ENCODE measurements at places on chromosomes 1 and 21.
A peak's percentile ranks its signal among the peaks of the same experiment; 100 is the strongest.

DNA sequence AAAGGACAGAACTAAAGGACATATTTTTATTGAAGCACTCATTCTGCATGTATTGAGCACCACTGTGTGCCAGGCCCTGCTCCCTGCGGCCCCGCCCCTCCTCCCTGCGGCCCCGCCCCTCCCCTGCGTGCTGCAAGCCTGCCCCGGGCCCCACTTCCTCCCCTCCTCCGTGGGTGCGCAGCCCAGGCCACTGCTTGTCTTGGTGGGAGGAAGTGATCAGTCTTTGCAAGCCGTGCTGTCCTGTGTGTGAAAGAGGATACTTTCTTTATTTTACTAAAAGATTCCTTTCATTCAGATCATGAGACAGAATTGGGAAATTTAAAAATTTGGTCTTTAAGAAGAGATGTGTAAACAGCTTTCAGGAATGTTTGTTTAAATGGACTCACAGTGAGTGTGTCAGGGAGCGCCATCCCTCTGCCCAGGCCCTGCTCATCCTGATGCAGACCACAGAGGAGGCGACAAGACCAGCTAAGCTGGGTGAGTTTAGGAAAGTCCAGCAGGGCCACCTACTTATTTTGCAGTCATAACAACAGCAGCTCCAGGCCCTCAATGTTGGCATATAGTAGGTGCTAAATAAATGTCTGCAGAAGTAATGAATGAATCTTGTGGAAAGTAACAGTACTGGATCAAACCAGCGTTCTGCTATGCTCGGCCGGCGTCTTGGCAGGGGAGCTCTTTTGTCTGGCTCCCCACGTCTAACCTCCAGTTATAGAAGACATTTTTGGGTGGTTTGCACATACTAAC, 88.3 kb upstream of the SELENON start:
- DNase-seq, result no peak

GRCh38 chr1:30879940-30880677, 28.4 kb downstream of the SDC3 start:
- DNase-seq, result peak; percentile 80

GRCh38 chr1:117537291-117537920, 68.4 kb upstream of the TENT5C start:
- DNase-seq, result no peak

GRCh38 chr1:52139817-52140540, 1.9 kb upstream of the ZFYVE9 start:
- DNase-seq, result no peak

GRCh38 chr1:207985996-207986395, 75.1 kb upstream of the CD34 start:
- no peak for DNase-seq

- no peak for DNase-seq
Observed at GRCh38 chr1:82704966-82705365, 904.2 kb downstream of the ADGRL2 start.

GRCh38 chr21:38958940-38959691, 153.4 kb downstream of the ETS2 start:
- peak; percentile 3 for DNase-seq

- no peak for DNase-seq
Observed at GRCh38 chr1:239765163-239765562, 326.5 kb upstream of the FMN2 start.

- DNase-seq, result no peak
Observed at GRCh38 chr1:193102662-193103061, 2.6 kb downstream of the GLRX2 start.

DNA sequence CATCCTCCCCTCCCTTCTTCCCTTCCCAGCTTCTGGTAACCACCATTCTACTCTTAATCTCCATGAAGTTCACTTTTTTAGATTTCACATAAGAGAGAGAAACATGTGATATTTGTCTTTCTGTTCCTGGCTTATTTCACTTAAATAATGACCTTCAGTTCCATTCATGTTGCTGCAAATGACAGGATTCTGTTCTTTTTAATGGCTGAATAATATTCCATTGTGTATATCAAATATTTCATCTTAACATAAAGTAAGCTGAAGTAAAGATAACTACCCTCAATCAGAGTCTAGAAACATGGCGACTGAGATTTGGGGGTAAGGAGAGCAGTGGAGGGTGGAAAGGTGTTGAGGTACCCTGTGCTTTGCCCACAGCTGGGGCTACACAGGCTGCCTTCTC, 68.9 kb downstream of the RHOU start:
- no peak for DNase-seq

- no peak for DNase-seq
Observed at GRCh38 chr1:30185809-30186208, 537.6 kb downstream of the MATN1 start.

DNA sequence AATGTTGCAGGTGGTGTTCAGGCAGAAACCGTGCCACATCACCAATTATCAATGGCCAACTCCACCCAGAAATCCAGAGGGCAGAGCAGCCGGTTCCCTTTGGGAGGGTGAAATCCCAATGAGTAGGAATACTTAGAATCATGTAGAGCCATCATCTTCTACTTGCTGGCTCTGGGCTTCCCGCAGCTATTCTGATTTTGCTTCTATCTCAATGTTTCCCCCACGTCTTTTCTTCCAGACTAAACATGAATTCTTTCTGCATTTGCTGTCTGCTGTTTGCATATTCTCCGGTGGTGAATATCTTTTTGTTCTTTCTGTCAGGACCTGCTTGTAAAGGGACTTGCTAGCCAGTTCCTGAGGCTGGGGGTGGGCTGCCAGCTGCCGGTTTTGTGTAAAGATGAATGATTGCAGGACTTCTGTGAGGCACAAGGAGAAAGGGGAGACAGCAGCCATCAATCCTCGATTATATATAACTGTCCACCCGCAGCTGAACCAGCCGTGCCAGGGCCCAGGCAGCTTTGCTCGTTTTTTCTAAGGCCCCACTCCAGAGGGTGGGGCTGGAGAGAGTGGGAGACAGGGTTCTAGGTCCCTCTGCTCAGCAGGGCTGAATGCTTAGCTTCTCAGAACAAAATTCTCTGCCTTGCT, 33.2 kb downstream of the PRAMEF20 start:
- DNase-seq, result no peak

- no peak for DNase-seq
Observed at GRCh38 chr1:43536196-43536863, 5.6 kb downstream of the PTPRF start.

GRCh38 chr21:38806942-38807284, 1.2 kb downstream of the ETS2 start:
- DNase-seq, result no peak

DNA sequence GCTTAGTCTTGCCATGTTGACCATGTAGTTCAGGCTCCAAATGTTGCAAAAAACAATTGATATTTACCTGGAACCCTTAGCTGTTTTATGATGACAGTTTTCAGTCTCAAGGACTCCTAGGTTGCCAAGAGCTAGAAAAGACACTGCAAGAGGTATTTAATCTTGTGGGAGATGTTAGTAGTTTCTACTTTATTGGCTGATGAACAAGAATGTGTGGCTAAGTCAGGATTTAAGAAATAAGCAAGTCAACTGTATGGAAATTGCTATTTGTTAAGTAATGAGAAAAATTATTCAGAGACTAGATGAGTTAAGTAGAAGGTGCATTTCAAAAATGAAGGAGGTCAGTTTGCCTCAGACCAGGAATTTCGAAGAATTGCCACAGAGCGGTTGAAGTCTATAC, 639.7 kb upstream of the USP24 start:
- DNase-seq, result no peak

DNA sequence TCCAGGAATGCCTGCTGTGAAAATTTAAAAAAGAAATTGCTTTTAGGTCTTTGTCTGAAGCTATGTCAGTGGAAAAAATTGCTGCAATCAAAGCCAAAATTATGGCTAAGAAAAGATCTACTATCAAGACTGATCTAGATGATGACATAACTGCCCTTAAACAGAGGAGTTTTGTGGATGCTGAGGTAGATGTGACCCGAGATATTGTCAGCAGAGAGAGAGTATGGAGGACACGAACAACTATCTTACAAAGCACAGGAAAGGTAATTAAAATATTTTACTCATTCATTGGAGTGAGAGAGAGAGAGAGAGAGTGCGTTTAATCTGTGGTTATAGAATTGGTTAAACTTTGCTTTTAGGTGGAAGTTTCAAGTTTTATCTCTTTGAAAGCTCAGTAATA, 20.0 kb downstream of the CDC73 start:
- DNase-seq, result no peak

GRCh38 chr1:234214129-234214910, 158.9 kb upstream of the COA6 start:
- DNase-seq, result peak; percentile 64

- DNase-seq, result no peak
Observed at GRCh38 chr1:66563941-66564630, 30.1 kb downstream of the SGIP1 start.

- DNase-seq, result no peak
Observed at GRCh38 chr1:229869240-229869639, 197.8 kb upstream of the GALNT2 start.

DNA sequence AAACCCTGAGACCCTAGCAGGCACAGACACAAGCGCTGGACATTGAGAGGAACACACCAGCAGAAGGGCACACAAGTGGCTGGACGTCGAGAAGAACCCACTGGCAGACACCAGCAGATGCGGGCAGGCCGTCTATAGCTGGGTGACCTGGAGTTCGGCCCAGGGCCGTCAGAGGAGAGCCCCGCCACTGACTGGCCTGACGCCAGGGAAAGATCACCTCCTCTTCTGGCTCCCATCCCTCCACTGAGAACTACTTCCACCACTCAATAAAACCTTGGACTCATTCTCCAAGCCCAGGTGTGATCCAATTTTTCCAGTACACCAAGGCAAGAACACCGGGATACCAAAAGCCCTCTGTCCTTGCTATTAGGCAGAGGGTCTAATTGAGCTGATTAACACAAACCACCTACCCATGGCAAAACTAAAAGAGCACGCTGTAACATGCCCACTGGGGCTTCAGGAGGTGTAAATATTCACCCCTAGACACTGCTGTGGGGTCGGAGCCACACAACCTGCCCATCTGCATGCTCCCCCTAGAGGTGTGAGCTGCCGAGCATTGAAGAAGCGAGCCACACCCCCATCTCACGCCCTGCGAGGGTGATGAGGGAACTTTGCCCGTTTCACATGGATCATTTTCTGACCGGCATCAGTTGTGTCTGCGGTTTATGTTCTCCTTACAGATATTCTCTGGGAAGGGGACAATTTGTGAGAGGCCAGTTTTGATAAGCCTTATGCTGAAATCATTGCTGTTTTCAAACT, 104.8 kb downstream of the HLX start:
- no peak for DNase-seq

DNA sequence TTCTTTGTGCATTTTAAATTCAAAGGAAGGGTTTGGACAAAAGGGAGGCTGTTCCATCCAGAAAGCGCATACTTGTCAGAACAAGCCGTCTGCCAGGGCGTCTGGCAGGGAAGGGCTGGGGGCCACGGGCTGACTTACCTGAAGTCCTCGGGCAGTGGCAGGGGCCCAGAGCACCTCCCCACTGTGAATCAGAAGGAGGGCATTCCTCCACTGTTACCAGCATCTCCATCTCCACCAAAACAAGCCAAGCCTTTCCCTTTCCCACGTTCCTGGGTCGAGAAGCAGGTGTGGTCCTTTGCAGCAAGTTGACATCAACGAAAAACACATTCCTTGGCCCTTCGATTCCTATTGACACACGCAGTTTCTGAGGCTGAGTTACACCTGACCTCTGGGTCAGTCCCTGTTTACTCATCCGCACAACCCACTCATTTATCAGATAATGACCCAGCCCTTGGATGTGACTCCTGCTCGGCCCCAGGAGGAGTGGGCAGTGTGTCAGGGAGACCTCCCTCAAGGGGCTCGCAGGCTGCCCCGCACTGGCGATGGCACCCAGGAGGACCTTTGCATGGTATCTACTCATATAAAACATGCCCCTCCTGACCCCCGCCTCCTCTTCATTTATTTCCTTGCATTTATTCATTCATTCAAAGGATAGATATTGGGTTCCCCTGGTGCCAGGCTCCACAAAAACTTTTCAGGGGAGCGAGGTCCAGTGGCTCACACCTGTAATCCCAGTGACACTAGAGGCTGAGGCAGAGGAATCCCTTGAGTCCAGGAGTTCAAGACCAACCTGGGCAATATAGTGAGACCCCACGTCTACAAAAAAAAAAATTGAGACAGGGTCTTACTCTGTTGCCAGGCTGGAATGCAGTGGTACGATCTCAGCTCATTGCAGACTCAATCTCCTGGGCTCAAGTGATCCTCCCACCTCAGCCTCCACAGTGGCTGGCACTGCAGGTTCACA, 60.2 kb downstream of the TOMM20 start:
- no peak for DNase-seq

GRCh38 chr1:11068600-11069473, 9.0 kb upstream of the SRM start:
- no peak for DNase-seq

- no peak for DNase-seq
Observed at GRCh38 chr1:24764439-24764838, 19.2 kb downstream of the CLIC4 start.

- DNase-seq, result no peak
Observed at GRCh38 chr1:19903621-19904020, 19.8 kb downstream of the PLA2G2E start.

GRCh38 chr1:8481650-8482380, 163.9 kb downstream of the SLC45A1 start:
- no peak for DNase-seq

GRCh38 chr1:156813298-156813697, 3.4 kb downstream of the SH2D2A start:
- no peak for DNase-seq

DNA sequence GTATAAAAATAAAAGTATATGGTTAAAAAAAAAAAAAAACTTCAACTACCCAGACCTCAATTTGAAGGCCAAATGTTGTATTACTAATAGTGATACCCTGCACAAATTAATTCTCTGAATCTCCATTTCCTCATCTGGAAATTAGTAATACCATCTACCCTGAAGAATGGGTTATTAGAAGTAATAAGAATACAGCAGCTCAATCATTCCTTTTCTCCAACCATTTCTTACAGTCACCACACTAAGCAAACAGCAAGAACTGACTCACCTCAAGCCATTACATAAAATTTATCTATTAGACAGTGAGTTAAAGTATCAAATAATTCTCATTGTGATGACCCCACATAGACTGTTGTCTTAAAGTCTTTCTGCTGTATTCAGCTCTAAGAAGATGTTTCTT, 39.6 kb downstream of the RERE start:
- DNase-seq, result no peak

DNA sequence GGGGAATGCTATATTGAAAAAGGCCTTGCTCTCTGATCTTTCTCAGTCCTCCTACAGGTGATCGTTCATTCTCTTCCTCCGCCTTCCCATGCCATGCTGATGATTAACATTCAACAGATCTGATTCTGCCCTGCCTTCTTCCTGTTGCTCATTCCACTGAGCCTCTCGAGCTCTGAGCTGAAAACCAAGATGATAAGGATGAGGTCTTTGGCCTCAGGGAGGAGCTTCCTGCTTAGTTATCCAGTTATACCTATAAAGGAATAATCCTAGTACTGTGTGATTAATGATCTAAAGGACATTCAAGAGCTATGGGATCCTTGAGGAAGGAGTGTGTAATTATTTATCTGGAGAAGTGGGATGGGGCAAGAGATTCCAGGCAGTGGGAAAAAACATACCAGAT, 25.2 kb upstream of the MAP3K7CL start:
- DNase-seq, result no peak

- DNase-seq, result no peak
Observed at GRCh38 chr1:169879034-169879840, 14.5 kb downstream of the SCYL3 start.

Data from putamen (tissue), 1 donor.